ENCODE measurements at places on chromosomes 2 and 18. TPM values are rescaled to one million over a fixed set of nuclear protein-coding genes. Genes with fewer than 3 reads are reported as not detected.

DNA sequence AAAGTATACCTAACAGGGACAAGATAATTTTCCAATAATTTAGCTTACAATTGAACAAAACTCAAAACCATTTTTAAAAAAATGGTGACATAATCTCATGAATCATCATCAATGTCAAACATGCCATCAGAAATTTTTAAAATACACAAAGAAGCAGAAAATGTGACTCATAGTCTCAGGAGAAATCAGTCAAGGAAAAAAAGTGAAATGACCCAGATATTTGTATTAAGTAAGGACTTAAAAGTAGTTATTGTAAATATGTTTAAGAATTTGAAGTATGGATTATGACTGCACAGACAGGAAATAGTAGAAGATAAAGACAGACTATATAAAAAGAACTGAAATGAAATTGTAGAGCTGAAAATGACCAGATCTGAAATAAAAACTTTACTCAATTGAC is 473.9 kb upstream of the SYT4 start:
- no peaks in the 10 kb centered on the region for H3K4me1 ChIP-seq
- no peak overlapping the region for H3K27ac ChIP-seq
- no peaks in the 10 kb centered on the region for H3K36me3 ChIP-seq
- no peak overlapping the region for H3K4me3 ChIP-seq
- no peak for DNase-seq

Gene RBMS1
- total RNA-seq, result 39.9 TPM

- H3K4me3 ChIP-seq, result no peak overlapping the region
- DNase-seq, result no peak
- H3K27me3 ChIP-seq, result no peaks in the 10 kb centered on the region
- peaks cover 29% of the 10 kb centered on the region for H3K36me3 ChIP-seq
These were observed 25.3 kb downstream of the LCLAT1 start for GRCh38 chr2:30472326-30472725.

GRCh38 chr2:64604155-64604554 is 49.6 kb downstream of the SERTAD2 start:
- peaks cover 2% of the 10 kb centered on the region for H3K36me3 ChIP-seq
- no peak overlapping the region for H3K27ac ChIP-seq
- H3K27me3 ChIP-seq, result no peaks in the 10 kb centered on the region

Gene FBXO36
- 1.3 TPM for total RNA-seq

DNA sequence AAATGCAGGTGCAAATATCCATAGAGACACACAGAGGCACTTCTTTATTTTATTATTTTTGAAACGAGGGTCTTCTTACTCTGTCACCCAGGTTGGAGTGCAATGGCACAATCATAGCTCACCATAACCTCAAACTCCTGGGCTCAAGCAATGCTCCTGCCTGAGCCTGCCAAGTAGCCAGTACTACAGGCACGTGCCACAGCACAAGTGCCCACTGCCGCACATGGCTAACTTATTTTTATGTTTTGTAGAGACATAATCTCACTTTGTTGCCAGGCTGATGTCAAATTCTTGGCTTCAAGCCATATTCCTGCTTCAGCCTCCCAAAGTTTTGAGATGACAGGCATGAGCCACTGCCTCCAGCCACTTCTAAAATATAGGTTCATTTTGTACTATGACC is 537.6 kb downstream of the THSD7B start:
- DNase-seq, result no peak
- no peak overlapping the region for H3K4me3 ChIP-seq
- no peaks in the 10 kb centered on the region for H3K27me3 ChIP-seq
- no peaks in the 10 kb centered on the region for H3K4me1 ChIP-seq

DNA sequence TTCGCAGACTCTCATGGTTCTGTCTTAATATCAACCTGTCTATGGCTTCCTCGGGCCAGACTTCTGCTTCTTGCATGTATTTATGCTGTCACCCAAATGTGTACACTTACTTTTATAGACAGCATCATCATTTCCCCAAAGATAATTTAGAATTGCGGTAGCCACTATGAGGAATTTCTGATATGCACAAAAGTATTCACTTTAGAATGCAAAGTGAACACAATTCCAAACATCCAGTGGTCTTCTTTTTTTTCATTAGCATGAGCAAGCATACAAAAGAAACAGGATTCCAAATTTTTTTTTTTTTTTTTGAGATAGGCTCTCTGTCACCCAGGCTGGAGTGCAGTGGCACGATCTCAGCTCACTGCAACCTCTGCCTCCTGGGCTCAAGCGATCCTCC is 21.0 kb upstream of the MCFD2 start:
- peaks cover under 1% of the 10 kb centered on the region for H3K36me3 ChIP-seq
- peaks cover 17% of the 10 kb centered on the region for H3K4me1 ChIP-seq
- no peaks in the 10 kb centered on the region for H3K27me3 ChIP-seq
- no peak overlapping the region for H3K27ac ChIP-seq

Gene ANKRD30BL
- 0.29 TPM for total RNA-seq

GRCh38 chr2:20235655-20236305 is 10.8 kb upstream of the SDC1 start:
- H3K4me1 ChIP-seq, result no peaks in the 10 kb centered on the region
- DNase-seq, result no peak
- H3K27me3 ChIP-seq, result peaks cover 9% of the 10 kb centered on the region
- no peak overlapping the region for H3K27ac ChIP-seq
- H3K36me3 ChIP-seq, result no peaks in the 10 kb centered on the region

- H3K4me1 ChIP-seq, result no peaks in the 10 kb centered on the region
- H3K4me3 ChIP-seq, result no peak overlapping the region
- no peaks in the 10 kb centered on the region for H3K27me3 ChIP-seq
- H3K36me3 ChIP-seq, result peaks cover 8% of the 10 kb centered on the region
- H3K27ac ChIP-seq, result no peak overlapping the region
- no peak for DNase-seq
These were observed 45.5 kb downstream of the TWSG1 start for GRCh38 chr18:9380101-9380500.

DNA sequence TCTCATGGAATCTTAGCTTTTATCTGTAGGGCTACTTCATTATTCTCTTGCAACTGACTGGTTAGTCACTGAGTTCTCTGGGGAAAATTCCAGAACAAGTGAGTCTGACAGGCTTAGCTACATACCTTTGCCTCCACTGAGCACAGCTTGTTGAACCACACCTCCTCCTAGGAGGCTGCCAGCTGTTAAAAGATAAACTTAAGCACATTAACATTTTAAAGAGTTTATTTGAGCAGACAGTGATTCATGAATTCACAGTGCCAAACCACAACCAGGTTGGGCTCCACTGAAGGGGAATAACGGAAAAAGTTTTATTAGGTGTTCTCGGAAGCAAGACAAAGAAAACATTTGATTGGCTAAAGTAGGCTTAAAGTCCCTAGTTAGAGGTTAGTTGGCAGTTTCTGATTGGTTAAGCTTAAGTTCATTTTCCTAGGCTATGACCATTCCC is 12.5 kb upstream of the SLC38A11 start:
- no peak overlapping the region for H3K4me3 ChIP-seq
- no peak overlapping the region for H3K27ac ChIP-seq
- no peak for DNase-seq
- no peaks in the 10 kb centered on the region for H3K36me3 ChIP-seq
- H3K27me3 ChIP-seq, result no peaks in the 10 kb centered on the region

DNA sequence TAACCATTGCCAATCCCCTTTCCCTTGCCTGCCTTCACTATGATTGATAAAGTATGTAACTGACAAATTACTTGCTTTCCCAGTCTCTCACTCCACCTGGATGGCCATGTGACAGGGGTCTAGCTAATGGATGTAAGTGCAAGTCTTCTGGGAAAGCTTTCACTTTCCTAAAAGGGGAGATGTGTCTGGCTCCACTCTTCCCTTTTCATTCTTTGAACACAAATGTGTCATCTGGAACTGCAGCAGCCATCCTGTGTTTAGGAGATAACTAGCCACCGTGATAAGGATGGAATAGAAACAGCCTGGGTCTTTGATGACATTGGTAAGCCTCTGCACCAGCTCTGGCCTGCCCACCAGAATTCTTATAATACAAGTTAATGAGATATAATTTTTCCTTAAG is 38.2 kb downstream of the SNRPD1 start:
- no peak overlapping the region for H3K4me3 ChIP-seq
- H3K27me3 ChIP-seq, result no peaks in the 10 kb centered on the region
- H3K4me1 ChIP-seq, result peaks cover 3% of the 10 kb centered on the region
- no peak for DNase-seq

- H3K4me1 ChIP-seq, result no peaks in the 10 kb centered on the region
- H3K27me3 ChIP-seq, result peaks cover 3% of the 10 kb centered on the region
- H3K36me3 ChIP-seq, result no peaks in the 10 kb centered on the region
These were observed 61.0 kb upstream of the TMEM87B start for GRCh38 chr2:111994042-111994441.

Gene SH3RF3
- total RNA-seq, result 2.5 TPM

DNA sequence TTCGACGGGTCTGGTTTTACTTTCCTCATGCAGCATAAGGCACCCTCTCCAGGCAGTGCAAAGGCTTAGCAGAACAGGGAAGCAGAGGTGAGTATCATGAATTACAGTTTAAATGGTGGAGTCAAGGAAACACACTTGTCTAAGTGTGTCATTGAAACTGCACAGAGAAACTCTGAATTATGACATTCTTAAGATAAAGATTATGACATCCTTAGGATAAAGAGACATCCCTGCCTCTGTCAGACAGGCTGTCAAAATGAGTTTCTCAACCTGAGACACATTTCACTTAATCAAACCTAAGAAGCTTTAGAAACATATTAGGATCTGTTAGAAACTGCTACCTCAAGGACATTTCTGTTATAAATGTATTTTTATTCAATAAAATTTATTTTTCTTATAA is 113.2 kb downstream of the DHRS9 start:
- no peaks in the 10 kb centered on the region for H3K36me3 ChIP-seq
- peaks cover 4% of the 10 kb centered on the region for H3K27me3 ChIP-seq
- no peaks in the 10 kb centered on the region for H3K4me1 ChIP-seq
- H3K27ac ChIP-seq, result no peak overlapping the region

DNA sequence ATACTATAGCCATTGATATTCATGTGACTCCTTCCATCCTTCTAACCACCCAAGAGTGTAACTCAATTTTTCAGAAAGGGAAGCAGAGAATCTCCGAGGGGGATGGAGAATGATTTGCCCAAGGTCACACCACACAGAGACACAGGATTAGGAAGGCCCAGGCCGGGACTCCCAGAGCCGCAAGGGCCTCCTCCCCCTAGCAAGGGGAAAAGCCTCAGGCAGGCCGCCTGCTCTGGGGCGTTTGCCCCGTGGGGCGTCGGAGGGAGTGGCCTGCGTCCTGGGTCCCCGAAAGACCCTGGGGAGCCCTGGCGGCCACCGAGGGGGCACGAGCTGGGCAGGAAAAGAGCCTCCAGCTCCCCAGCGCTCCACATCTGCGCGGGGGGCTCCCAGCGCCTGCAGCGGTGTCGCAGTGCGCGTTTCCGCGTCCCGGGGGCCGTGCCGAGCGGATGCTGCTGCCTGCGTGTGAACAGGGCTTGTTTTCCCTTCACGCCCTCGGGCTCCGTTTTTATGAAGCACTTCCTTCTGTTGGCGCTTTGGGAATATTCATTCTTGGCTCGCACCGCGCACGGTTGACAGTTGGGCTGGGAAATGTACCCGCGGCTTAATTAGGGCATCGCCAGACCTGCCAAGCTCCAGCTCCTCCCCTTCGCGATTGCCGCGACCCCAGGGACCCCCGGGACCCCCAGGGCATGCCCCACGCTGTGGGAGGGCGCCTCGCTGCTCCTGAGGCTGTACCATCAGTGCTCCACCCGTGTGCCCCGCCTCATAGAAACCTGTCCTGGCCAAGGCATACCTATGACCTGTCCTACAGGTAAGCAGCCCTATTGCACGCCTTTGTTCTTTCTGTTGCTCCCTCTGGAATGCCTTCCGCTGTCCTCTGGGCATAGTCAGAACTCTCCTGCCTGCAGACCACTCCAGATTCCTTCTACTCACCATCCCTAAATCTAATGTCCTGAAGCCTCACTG is 158.9 kb upstream of the GLI2 start:
- no peaks in the 10 kb centered on the region for H3K4me1 ChIP-seq
- no peak for DNase-seq
- H3K36me3 ChIP-seq, result no peaks in the 10 kb centered on the region

DNA sequence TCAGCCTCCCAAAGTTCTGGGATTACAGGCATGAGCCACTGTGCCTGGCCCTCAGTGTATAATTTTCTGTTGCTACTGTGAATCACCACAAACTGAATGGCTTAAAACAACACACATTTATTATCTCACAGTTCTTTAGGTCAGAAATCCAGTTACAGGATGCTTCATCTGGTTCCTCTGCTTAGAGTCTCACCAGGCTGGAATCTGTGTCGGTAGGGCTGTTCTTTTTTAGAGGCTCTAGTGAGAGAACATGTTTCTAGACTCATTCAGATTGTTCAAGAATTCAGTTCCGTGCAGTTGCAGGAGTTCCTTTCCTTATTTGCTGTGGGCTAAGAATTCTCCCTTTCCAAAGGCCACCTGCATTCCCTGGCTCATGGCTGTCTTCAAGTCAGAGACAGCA is 22.2 kb downstream of the CCDC121 start:
- H3K27me3 ChIP-seq, result no peaks in the 10 kb centered on the region
- DNase-seq, result no peak
- H3K4me3 ChIP-seq, result no peak overlapping the region
- H3K36me3 ChIP-seq, result peaks cover 20% of the 10 kb centered on the region

- no peaks in the 10 kb centered on the region for H3K27me3 ChIP-seq
- DNase-seq, result no peak
- H3K4me3 ChIP-seq, result no peak overlapping the region
These were observed 565.9 kb upstream of the ID2 start for GRCh38 chr2:8115966-8116365.

Gene CKAP2L
- 25.8 TPM for total RNA-seq

DNA sequence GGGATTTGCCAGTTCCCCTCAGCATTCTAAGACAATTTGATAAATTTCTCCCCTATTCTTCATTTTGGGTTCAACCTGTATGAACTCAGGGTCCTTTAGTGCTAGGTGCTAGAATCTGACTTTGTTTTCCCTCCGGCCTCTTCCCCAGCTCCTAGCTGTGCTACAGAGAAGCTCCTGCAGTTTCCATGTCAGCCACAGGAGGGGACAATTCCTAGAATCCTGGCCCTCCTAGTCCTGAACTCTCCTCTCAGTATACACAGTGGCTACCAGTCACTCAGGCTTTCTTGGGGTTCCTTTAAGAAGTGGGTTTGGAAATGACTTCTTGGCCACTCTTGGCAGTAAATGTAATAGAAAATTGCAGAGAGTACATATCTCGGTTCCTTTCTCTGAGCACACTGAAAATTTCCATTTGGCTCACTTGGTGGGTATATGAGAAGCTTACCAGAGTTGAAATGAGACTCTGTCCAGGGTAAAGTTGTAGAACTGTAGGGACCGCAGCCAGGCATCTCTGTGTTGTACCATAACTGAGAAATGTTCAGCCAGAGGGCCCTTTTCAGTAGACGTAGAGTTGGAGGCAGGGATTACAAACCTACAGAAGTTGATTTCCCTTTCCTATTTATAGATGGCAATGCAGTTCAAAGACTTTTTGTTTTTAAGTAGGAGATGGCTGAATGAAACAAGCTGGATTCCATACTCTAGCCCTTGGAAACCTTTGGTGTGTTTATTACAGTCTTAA is 5.0 kb upstream of the CHST10 start:
- H3K4me3 ChIP-seq, result no peak overlapping the region
- H3K27me3 ChIP-seq, result peaks cover under 1% of the 10 kb centered on the region
- DNase-seq, result no peak
- peaks cover 4% of the 10 kb centered on the region for H3K4me1 ChIP-seq
- no peak overlapping the region for H3K27ac ChIP-seq

- H3K36me3 ChIP-seq, result peaks cover 2% of the 10 kb centered on the region
- DNase-seq, result peak; percentile 50
- peaks cover 75% of the 10 kb centered on the region for H3K4me1 ChIP-seq
- peak overlapping the region; percentile 52 for H3K27ac ChIP-seq
These were observed 23.3 kb downstream of the EDAR start for GRCh38 chr2:108965540-108966289.

Measured in activated naive CD8-positive, alpha-beta T cell treated with anti-CD3 and anti-CD28 coated beads for 36 hours (primary cell).